ENCODE measurements at places on chromosomes 5 and 9.

DNA sequence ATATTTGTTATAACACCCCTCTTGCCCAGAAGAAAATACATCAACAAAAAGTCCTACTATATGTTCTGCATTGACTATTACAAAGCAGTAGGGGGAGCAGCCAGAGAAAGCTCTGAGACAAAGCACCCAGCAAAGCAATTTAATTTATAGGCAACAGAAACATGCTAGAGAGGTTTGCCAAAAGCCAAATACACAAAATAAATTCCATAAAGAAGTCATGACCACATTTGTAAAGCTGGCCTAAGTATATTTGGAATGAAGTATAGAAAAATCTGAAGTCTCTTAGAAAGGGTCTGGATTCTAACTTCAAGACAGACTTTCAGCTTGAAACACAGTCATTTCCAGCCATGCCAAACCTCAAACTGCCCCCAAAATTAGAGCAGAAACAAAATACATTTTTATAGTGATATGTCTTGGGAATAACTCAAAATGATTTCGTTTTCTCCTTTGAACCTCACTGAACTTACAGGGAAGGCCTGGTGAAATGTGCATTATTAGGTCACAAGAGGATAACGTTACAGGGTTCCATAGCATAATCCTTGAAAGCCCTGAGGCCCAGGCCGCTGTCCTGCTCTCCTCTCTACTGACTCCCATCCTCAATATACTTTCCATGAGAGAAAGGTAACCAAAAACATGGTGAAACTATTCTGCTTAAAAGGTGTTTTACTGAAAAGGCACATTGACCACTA lies 451.8 kb downstream of the RAB3C start:
- DNase-seq: peak; percentile 4

DNA sequence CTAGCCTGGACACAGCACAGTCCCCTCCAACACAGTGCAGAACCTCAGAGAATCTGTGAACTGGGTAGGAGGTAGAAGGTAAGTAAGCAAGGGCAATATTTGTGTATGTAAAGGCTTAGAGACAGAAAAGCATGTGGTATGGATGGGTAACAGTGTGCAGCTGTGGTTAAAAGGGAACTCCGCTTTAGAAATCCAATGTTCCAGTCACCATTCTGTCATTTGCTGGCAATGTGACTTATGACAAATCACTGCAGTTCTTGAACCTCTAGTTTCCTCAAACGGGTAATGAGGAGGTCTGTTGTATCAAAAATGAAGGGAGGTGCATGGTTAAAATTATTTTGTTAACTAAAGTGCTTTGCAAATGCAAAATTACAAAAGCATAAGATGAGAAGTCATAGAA lies 125.5 kb upstream of the IFNE start:
- no peak for DNase-seq

GRCh38 chr5:36202521-36202961 lies 39.2 kb downstream of the NADK2 start:
- DNase-seq: no peak

DNA sequence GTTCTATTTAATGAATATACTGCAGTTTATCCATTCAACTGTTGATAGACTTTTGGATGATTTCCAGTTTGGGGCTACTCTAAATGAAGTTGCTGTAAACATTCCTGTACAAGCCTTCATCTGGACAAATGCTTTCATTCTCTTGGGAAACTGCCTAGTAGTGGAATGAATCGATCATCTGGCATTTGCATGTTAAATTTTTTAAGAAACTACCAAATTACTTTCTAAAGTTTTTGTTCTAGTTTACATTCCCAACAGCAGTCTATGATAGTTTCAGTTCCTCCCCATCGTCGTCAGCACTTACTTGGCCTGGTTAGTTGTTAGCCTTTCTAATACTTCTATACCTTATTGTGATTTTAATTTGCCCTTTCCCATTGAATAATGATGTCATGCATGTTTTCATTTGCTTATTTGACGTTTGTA lies 306.3 kb downstream of the FER start:
- no peak for DNase-seq

- DNase-seq: no peak
Observed at GRCh38 chr9:35859310-35859989, 10.8 kb downstream of the OR13J1 start.

GRCh38 chr9:2933165-2934095 lies 89.5 kb upstream of the PUM3 start:
- no peak for DNase-seq

DNA sequence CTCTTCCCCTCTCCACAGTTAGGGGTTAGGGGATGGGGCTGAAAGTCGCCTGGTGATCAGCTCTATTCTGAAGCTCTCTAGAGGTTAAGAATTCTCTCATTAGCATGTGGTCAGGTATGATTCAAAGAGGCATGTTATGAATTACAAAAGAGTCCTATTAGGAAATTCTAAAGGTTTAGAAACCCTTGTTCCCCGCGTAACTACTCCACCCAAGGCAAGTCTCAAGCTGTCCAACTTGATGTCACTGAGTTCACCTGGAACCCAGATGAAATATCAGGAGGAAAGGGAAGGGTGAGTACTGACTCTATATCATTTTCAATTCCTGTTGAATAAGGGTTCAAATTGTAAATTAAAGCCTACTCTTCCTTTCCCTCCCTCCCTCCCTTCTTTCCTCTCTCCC lies 18.1 kb upstream of the RNF145 start:
- DNase-seq: no peak

DNA sequence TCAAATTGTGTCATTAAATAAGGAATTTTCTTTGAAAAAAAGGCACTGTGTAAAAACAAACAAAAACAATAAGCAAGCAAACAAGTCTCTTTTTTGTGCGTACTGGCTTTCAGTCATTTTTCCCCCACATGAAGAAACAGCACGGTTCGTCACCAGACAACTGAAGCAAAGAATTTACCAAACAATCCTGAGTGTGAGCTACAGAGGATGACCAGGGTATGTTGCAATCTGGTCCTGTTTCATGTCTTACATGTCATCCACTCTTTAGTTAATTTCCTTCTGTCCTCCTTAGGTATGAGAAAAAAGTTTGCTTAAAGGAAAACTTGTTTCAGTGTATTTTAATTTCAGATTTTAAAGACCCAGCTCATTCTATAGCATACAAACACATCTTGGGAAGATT lies 1080.7 kb upstream of the NUDT12 start:
- no peak for DNase-seq

GRCh38 chr9:16132513-16132912 lies 579.7 kb downstream of the CCDC171 start:
- DNase-seq: no peak

GRCh38 chr5:134975078-134975715 lies 7.5 kb downstream of the CATSPER3 start:
- no peak for DNase-seq

DNA sequence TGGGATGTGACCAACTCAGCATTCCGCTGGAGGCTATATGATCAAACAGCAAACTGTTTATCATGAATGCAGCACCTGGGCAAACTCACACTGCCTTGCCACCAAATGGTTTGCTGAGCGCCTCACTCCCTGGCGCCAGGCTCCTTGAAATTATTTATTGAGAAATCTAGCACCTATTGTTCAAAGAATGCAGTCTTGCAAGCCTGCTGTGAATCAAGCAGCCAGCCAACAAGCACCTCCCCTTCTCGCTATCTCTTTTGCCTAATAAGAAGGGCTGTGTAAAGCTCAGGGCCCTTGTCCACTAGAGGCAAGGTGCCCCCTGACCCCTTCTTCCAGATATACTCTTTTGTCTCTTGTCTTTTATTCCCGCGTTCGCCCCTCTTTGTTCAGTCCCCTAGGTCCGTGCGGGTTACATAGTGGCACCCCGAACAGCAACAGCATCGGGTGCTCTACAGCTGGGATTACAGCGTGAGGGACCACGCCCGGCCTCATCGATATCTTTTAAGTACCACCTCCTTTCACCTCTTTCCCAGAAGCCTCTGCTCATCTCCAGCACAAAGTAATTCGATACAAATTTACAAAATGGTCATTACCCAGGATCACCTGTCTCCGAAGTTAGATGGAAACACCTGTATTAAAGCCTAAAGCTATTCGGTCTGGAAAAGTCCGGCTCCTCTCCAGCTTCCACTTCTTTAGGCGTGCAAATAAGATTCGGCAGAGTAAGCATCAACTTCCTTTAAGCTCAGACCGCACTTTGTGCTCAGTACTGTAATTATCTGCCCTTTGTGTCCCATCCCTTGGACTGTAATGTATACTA lies 896 bp downstream of the RIGI start:
- DNase-seq: no peak

GRCh38 chr9:128275198-128276007 lies at the start of gene GOLGA2:
Gene GOLGA2, minus strand, starts transcription at chr9:128276007. Its CDS starts 31 bp downstream, at chr9:128275976.
- DNase-seq: no peak

DNA sequence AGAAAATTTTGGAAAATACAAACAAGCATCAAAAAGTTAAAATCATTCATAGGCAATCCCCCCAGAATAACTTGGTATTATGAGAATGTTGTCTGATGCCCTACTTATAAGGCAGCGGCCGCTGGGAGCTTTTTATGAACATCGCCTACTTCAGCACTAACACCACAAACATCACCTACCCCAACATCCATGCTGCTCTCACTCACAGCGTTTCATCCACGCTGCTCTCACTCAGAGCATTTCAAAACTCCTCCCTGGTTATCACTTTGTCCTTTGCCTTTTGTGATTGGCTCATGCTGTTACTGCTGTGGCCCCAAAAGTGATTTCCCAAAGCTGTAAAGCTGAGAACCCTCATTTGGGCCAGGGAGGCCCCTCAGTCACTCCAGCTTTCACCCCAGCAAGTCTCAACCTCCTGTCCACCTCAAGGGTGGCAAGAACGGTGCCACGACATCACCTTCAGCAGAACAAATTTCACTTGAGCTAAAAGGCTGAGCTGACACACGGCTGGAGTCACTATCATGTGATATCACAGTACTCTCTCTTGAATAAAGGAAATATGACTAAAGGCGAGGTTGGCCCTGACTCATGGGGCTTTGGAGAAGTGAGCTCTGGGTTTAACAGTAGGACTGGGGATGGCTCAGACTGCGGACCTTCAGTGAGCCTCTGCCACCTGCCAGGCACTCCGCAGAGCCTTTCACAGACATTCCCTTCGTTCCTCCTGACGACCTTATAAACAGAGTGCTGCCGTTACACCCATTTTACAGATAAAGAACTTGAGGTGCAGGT lies 25.2 kb downstream of the SHC3 start:
- DNase-seq: no peak

DNA sequence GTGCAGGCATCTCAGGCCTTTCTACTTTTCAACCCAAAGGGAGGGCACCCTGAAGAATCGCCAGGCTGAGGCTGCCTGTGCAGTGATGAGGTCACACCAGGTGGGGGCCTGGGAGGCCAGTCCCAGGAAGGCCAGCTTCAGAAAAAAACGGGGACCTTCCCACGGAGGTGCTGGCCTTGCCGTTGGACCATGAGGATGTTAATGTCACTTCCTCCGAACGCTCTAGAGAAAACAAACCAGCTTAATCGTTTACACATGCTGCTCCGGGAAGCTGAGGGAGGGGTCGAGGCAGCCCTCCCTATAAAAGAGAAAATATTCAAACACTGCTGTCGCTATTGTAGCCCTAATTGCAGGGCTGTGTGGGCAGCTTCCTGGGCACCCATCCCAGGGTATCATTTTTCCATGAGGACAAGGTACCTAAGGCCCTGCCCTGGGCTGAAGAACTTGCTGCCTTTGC lies 27.0 kb downstream of the PTGES start:
- no peak for DNase-seq

DNA sequence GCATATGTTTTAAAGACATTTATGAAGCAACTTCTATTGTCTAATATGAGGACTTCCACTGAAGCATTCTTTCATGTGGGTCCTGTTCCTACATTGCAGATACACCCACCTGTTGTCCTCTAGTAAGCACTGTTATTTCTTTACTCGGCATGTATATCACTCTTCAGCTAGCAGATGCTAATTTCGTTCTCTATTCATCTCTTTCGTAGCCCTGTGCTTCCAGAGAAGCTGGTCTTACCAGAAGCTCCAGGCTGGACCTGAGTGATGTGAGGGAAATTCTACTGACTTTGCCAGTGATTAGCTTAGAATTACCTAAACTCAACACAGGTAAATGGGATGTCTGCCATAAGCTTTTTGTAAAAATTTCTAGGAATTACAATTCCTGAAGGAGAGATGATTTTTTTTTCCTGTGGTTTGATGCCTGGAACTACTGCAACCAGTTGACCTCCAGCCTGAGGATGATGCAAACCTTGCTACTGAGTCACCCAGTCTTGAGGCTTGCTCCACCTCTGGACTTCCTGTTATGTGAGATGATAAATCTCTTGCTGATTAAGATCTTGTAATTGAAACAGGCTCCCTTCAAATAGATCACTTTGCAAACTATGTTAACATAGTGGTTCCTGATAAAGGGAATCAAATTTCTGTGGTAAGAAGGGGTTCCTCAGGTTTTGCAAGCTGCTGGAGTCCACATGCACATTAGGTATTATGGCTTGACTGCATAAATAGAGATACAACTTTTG lies 52.2 kb upstream of the SPINK5 start:
- DNase-seq: no peak

GRCh38 chr5:76874088-76874581 lies 24.3 kb downstream of the S100Z start:
- DNase-seq: no peak

GRCh38 chr9:35518981-35519679 lies 29.2 kb downstream of the RUSC2 start:
- no peak for DNase-seq

DNA sequence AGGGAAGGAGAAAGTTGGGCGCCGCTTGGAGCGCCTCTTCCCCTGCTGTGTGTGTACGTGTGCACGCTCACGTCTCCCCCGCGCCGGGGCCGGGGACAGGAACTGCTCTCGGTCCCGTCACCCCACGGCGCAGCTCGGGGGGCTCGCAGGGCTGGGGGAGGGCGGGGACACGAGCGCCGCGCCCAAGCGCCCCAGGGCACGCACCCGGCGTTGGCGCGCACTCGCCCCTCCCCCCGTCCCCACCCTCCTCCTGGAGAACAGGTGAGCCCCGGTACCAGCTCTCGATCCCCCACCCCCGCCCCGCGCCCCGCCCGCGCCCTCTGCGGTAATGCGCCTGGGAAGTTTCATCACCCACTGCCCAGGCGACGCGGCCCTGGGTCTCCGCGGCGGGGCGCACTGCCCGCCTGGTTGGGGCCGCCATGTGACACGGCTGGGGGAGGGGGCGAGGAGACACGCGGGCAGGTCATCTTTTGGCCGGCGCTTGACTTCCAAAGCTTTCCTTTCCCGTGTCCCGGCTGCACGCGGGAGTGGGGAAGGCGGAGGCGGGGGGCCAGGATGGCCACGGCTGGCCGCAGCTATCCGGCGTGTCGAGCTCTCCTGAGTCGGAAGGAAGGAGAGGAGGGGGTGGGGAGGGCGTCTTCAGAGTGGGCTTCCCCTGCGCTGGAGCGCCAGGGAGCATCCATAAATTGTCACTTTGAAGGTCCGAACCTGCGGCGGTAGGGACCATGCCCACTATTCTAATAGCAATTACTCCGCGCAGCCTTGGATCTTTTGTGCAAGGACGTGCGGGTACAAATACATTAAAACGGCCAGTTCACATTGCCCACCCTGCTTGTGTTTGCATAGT lies 1.5 kb upstream of the STC2 start:
- no peak for DNase-seq

DNA sequence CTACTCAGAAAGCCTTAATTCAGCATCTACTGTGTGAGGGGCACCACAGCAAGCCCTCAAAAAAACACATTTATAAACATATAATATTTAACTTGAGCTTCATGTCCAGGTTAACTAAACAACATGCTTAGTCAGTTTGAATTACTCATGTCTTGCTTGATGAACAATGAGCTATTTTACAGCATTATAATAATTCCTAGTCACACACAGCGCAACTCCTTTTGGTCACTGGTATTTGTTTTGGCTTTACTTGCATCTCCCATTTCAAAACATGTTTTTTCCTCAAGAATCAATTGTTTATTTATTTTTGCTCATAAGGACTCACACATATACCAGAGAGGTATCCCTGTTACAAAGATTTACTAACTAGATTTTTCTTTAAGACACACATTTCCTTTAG lies 616.7 kb upstream of the DAB2 start:
- no peak for DNase-seq
